Spleen (tissue), 13 donors: ENCODE measurements at places on chromosomes 11 and 22.

- no peaks in the 10 kb centered on the region for H3K36me3 ChIP-seq
- no peak overlapping the region for H3K4me3 ChIP-seq
- H3K27ac ChIP-seq: no peak overlapping the region
- H3K4me1 ChIP-seq: peaks cover 12% of the 10 kb centered on the region
- no peak for DNase-seq
These were observed 31.6 kb upstream of the HSD17B12 start for GRCh38 chr11:43648888-43649287.

GRCh38 chr11:109123816-109124787 is 297.9 kb upstream of the C11orf87 start:
- DNase-seq: no peak
- H3K36me3 ChIP-seq: no peaks in the 10 kb centered on the region
- H3K4me3 ChIP-seq: no peak overlapping the region

GRCh38 chr11:79241205-79241851 is 199.5 kb downstream of the TENM4 start:
- no peaks in the 10 kb centered on the region for H3K36me3 ChIP-seq
- no peaks in the 10 kb centered on the region for H3K27me3 ChIP-seq
- H3K27ac ChIP-seq: no peak overlapping the region
- H3K4me3 ChIP-seq: no peak overlapping the region

DNA sequence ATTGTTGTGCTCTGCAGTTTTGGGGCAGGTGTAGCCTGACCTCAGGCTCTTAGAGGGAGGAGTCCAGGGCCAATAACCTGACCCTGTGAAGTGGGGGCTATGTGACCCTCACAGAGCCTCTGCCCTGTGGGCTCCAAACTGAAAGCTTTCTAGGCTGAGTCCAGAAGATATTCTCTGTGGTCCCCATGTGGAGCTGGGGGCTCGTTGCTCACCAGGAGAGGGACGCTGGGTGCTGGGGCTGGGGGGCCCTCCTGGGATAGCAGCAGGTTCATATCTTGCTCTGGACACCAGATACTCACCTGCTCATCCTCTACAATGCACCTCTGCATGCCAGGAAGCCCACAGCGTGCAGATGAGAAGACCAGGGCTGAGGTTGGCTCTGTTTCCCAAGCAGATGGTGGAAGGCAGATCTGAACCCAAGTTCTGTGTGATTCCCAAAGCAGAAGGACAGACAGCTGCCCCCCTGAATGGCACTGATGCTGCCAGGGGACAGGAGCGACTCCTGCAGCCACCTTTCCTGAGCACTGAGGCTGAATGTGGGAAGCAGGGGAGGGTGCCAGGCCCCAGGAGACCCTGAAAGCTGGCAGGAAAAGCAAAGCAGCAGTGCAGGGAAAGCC is 1022.0 kb downstream of the TBC1D22A start:
- no peaks in the 10 kb centered on the region for H3K27me3 ChIP-seq
- H3K4me1 ChIP-seq: no peaks in the 10 kb centered on the region
- no peaks in the 10 kb centered on the region for H3K36me3 ChIP-seq
- no peak overlapping the region for H3K4me3 ChIP-seq
- no peak overlapping the region for H3K27ac ChIP-seq
